Stimulated activated CD8-positive, alpha-beta memory T cell treated with anti-CD3 and anti-CD28 coated beads, Interleukin-4, amount 100 ng/mL, for 1 hour (primary cell): ENCODE measurements at places on chromosomes 7 and 10.

GRCh38 chr7:4787541-4787940 is 12.1 kb downstream of the AP5Z1 start:
- no peak for DNase-seq

DNA sequence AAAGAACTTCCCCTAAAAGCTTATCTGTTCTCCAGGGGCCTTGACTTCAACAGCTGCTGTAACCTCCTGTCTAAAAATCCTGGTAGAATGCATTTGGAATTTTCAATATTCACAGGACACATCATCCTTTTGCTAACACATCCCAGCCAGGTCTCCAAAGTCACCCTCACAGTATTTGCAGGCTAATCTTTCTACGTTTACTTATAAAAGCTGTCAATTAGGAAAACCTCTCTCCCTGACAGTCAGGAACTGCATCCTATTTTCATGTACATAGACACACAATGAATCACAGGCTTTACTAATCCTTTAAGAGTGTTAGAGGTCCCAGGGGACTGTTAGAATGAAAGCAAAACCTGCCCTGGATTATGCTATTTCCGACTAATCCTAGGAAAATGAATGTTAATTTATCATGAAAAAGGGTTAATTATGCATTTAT is 102.2 kb downstream of the GFRA1 start:
- DNase-seq, result no peak

DNA sequence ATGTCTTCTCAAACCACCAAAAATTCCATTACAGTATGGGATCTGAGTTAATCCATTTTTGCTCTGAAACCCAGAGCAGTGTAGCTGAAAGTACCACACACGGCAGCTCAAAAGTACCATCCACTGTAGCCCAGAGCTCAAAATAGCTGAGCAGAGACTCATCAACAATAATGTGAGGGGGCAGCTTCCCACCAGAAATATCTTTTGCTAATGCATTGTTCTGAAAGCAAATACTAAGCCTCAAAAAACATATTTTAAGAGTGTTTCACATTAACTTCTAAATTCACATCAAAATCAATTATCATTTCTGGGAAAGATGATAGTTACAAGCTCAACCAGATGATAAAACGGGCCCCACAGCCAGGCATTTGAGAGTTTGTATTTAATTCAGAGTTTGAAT is 73.7 kb downstream of the ABLIM1 start:
- DNase-seq, result no peak

DNA sequence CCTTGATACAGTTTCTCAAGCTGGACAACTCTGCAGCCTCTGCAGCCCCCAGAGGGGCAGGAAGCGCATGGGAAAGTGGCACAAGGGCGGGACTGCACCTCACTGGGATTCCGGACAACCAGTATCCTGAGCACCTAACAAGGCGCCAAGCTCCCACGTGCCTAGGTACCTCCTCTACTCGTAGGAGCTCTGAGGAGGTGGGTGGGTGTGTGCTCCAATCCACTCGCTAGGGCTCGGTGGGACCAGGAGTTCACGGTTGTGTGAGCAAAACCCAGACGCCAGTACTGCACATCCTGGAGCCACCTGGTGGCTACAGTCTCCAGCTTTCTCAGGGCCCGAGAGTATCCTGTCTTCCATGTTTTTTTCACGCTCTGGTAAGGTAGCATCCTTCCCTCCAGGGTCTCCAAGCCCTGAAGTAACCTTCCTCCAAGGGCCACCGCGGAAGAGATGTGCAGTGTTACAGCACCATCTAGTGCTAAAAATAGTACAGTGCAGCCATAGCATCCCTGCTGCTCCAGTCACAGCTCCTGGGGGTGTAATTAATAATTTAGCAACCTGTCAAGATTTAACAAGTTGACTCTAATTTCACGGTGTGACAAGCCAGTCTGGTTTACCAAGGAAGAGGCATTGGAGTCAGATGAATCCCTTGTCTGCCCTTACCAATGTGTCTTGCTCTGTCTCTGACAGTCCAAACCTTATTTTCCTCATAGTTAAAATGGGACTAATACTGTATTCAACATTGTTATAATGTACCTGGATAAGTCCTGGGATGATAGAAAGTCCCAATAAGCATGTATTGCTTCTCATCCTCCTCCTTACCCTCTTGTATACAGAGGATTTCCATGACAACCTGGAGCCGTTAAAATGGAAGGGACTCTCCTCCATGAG is 70.4 kb downstream of the HERPUD2 start:
- DNase-seq, result no peak

- DNase-seq, result no peak
These were observed 231.1 kb downstream of the SLC25A13 start for GRCh38 chr7:96090756-96091155.
